ENCODE measurements at places on chromosomes 11 and 22.

- peak; percentile 28 for DNase-seq
Measured at GRCh38 chr11:117824571-117825537, at the start of gene FXYD2. TSS of gene FXYD2 (minus strand) at chr11:117824744. CDS start at chr11:117824678, 66 bp downstream.

DNA sequence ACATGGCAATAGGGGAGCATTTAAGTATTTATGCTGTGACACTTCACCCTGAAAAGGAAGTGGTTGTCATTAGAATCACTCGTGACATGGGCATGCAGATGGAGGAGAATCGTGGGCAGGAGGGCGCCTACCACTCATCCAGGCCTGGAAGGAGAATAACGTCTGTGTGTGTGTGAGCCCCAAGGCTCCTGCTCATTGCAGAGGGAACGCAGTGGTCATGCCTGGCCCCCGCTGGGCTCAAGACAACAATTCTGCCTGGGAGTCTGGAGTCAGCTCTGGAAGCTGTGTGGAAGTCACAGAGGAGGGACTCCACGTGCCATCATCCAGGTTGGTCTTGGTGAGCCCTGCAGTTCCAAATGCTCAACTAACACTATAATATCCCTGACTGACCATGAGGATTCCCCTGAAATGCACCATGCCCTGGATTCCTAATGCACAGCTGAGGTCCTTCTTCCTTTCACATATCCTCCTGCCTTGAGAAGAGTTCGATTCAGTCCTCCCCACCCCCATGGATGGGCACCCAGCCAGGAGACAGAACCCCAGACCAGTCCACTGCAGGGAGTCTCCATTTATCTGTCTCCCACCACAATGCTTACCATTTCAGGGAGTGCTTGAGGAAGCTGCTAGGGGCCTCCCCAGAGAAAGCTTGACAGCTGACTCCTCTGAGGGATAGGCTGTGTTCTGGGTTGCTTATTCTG is 446.9 kb upstream of the B3GAT1 start:
- no peak for DNase-seq

DNA sequence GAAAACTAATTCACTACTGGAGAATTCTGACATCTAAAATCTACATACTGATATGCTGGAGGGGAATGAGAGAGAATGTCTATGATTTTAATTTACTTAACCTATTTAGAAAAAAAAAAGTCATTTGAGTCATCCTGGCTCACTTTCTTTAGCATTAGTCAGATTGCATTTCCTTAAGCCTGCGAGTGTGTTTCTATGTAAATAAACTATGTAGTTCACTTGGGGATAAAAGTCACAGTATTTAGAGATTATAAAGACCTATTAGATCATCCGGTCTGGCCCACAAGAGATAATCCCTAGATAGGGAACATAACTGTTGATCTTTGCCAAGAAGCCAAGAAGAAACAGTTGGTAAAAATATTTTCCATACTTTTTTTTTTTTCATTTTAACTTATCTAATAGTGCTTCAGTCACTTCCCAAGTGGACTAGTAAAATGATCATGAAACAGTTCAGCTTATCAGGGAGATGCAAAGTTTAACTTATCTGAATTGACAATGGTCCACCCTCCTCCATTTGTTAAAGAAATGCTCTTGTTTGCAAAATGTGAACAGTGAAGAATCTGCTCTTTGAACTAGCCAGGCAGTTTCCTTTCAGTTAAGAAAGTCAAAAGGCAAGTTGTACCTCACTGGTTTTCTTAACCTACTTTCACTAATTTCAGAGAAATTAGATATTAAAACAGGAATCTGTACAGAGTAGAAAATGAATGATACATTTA is 21.2 kb upstream of the BLID start:
- no peak for DNase-seq

DNA sequence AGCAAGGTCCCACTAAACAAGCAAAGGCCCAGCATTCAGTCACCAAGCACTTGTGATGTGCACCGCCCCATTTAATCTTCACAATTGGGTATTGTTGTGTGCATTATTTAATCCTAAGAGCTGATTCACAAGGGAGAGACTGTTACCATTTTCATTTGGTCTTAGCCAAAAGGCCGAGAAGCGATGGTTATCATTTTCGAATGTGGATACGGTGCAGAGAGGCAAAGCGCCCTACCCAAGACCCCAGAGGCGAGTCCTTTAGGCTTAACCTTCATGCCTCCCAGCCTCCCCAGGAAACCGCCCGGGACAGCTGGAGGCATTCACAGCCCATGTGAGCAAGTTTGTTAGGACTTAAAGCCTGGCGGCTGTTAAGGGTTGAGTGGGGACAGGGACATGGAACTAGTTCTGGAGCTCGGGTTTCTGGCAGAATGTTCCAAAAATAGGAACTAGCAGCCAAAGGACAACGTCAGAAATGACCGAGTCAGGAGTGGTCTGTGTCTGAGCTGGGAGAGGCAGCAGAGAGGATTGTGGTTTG is 13.0 kb upstream of the UPK3A start:
- DNase-seq: peak; percentile 65

- DNase-seq: no peak
Measured at GRCh38 chr11:130088919-130089673, 19.4 kb downstream of the APLP2 start.

GRCh38 chr11:120017582-120018150 is 120.2 kb downstream of the TRIM29 start:
- DNase-seq: no peak

DNA sequence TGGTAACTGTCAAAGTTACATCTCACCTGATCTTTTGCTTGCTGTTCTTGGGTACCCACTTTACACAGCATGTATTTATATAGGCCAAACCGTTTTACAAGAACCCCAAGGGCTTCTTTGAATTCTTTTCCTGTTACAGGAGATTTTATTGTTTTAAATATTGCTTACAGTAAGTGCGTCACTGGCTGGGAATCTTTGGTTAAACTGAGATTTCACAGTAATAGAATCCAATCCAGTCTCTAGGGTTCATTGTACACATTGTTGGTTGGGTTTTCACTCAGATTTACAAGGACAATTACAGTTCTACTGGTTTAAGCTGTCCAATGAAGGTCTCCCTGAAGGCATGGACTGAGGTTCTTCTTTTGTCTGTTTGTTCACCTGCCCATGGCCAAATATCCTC is 171.7 kb downstream of the INSC start:
- DNase-seq: no peak

- DNase-seq: no peak
Measured at GRCh38 chr22:44363980-44364750, 51.4 kb upstream of the SHISAL1 start.

DNA sequence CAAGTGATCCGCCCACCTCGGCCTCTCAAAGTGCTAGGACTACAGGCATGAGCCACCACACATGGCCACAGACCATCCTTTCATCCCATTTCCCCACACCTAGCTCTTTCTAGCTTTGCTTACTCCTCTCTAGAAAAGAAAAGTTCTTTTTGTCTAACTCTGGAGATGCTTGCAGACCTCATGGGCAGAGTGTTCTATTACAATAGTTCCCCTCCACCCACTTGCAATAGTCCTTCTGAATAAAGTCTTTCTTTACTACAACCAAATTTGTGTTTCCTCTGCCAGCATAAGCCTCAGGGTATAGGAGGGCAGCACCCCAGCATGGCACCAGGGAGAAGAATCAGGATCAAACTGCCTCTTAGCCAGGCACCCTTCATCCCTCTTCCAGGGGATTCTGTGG is 18.8 kb upstream of the RTL6 start:
- no peak for DNase-seq

- no peak for DNase-seq
Measured at GRCh38 chr11:18000760-18001159, 12.1 kb downstream of the SERGEF start.

GRCh38 chr11:102279641-102280170 is 37.6 kb upstream of the BIRC3 start:
- DNase-seq: peak; percentile 20

DNA sequence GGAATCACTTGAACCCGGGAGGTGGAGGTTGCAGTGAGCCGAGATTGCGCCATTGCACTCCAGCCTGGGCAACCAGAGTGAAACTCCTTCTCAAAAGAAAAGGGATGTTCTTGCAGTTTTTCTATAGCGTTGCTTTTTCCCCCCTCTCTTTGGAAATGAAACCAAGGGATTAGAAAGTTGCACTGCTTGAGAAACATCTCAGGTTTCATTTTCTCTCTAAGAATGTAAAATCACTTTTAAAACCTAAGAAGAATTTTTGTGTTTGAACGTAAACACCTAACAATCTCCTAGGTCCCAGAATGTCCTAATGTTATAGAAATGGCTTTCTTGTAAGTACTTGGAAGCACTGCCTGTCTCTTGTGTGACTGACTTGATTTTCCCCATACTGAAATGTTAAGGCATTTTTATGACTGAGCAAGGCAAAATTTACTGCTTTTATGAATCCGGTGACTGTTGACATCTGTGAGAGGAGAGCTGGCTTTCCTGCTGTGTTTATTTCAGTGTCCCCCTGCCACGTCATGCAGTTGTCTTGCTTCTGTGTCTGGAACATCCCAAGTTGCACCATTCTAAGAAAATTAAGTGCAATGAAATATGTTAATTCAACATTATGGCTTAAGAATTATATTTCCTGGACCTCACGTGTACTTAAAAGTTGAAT is 37.7 kb downstream of the NF2 start:
- no peak for DNase-seq

- DNase-seq: no peak
Measured at GRCh38 chr22:25228822-25229221, 9.4 kb downstream of the CRYBB2 start.

GRCh38 chr11:65545853-65546216 is 12.3 kb downstream of the LTBP3 start:
- DNase-seq: no peak

DNA sequence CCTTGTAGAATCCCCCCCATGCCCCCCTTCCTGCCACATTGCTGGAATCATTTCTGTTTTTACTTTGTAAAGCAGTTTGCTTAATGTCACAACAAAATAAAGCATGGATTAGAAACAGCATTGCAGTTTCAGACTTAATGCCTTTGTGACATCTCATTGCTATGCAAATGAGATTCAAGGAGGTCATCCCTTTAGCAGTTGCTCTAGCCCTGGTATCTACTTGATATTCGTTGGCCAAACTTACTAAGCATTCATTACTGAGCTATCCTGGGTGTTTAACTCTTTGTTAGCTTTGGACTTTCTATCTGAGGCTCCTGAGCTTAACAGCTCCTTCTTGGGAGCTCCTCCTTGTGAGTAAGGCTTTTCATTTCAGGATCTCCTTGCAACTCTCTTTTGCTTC is 16.3 kb downstream of the FAT3 start:
- no peak for DNase-seq

DNA sequence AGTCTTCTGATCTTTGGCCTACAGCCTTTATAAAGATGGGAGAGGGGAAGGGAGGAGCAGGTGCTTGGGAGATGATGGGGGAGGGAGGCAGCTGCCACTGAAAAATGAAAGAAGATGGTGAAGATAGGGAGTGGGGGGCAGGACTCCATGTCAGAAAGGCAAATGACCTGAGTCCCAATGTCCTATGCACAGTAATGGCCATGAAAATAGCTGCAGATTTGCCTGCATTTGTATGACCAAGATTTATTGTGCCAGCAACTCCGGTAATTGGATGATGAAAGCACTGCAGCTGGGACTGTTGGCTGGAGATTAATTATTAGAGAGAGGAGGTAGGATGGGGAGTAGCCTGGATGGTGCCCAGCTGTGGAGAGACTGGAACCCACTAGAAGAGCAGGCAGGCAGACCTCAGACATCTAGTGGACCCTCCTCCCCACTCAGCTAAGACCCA is 36.1 kb downstream of the NEU3 start:
- DNase-seq: no peak

GRCh38 chr11:8201644-8202365 is 33.0 kb upstream of the RIC3 start:
- no peak for DNase-seq

DNA sequence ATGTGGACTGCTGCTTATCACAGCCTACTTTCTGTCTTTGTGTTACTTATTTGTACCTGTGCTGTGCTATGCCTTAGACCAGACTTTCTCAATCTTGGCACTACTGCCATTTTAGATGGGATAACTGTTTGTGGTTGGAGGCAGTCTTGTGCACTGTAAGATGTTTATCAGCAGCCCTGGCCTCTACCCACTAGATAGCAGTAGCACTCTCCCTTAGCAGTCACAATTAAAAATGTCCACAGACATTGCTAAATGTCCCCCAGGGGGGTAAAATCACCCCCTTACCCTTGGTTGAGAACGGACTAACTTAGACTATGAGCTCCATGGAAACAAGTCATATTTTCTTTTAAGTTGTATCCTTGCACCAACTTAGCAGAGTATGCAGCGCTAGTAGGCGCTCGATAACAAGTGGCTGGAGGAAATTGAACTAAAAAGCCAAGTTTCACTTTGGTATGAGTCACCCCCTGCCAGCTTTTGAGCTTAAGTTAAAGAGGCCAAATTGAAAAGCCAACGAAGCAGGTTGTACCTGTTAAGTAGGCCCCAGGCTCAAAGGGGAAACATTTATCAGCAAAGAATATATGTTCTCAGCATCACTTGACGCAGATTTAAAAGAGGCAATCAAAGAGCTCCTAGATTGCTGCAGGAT is 304.8 kb upstream of the SORL1-AS1 start:
- DNase-seq: no peak

- peak; percentile 4 for DNase-seq
Measured at GRCh38 chr22:48782811-48783511, 1044.7 kb downstream of the BRD1 start.

DNA sequence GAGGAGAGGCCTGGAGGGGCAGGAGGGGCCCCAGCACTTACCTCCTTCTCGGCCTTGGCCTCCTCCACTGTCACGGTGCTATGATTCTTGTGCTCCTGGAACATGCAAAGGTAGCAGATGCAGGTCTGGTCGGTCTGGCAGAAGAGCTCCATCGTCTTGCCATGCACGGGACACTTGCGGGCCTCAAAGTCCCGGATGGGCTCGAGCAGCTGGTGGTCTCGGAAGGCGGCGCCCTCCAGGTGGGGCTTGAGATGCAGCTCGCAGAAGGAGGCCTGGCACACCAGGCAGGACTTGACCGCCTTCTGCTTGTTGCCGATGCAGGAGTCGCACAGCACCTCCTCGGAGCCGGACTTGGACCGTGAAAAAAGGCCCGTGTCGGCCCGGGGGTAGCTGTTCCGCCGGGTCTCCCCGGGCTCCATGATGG is 714 bp downstream of the TRIM29 start:
- peak; percentile 4 for DNase-seq

DNA sequence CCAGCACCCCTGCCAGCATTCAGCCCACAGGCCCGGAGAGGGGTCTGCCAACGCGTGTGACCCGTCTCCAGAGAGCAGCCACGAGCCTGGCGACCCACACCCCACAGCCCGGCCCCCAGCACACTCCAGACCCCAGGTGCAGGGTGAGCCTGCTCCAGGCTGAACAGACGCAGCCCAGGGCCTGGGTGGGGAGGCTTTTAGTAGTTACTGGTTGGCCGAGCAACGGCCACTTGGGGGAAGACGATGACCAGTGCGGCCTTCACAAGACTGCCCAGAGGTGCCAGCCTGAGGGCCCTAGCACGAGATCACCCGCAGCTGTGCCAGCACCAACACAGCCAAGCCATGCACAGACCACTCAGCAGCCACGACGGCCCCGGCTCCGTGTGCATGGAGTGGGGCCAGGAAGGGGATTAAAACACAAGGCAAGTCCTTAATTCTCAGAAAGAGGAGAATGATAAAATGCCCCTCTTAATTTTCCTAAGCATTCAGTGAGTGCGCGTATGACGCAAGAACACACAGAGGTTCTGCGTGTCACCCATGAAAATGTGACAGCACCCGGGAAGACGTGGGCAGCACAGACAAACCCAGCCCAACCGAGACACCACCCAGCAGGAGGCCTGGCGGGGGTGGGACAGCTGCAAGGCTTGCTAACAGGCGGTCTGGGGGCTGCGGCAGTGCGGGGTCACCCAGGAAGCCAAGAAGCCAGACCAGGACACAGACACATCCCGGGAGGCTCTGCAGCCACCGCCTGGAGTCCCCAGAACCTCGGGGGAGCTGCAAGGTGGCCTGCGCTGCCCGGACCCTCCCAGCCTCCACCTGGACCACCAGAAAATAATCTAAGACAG is 47.6 kb downstream of the BRD1 start:
- no peak for DNase-seq

- DNase-seq: no peak
Measured at GRCh38 chr11:46122945-46123715, 1.9 kb upstream of the PHF21A start.

Measured in tibial nerve (tissue), 4 donors.